ENCODE measurements at places on chromosomes 11 and 22.

- DNase-seq, result no peak
Measured at GRCh38 chr11:1471736-1472135, 14.8 kb downstream of the MOB2 start.

DNA sequence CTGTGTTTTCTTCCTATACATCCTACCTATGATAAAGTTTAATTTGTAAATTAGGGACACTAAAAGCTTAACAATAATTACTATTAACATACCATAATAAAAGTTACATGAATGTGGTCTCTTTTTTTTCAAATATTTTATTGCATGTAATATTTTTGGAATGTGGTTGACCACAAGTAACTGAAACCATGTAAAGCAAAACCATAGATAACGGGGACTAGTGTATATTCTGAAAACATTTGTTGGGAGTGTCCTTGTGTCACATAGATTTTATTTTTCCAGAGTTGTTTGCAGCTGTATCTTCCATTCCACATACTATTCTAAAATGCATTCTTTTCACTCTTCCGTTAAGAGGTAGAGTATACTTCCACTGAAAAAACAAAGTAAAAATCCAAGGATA, 200.4 kb downstream of the KIF18A start:
- no peak for DNase-seq

GRCh38 chr22:21939461-21939913, 13.2 kb downstream of the PPM1F start:
- no peak for DNase-seq

DNA sequence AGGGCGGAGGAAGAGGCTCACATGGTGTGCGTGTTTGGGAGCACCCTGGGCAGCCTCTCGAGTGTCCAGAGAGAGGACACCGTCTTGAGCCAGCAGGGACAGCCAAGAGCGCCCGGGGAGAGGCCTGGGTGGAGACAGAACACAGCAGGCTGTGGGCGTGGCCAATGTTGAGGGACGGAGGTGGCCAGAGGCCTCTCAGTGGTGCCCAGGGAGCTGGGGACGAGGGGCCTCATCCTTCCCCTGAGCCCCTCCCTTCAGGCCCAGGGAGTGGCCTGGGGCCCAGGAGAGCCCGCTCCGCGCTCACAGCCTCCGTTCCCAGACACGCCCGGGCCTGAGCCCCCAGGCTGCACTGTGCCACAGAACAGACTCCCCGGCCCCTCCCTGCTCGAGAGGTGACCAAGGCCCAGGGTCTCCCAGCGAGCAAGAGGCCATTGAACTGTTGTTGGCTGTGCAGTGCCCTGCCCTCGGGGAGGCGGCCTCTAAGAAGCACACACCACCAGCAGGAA, 48.4 kb downstream of the CDKN1C start:
- DNase-seq, result no peak

DNA sequence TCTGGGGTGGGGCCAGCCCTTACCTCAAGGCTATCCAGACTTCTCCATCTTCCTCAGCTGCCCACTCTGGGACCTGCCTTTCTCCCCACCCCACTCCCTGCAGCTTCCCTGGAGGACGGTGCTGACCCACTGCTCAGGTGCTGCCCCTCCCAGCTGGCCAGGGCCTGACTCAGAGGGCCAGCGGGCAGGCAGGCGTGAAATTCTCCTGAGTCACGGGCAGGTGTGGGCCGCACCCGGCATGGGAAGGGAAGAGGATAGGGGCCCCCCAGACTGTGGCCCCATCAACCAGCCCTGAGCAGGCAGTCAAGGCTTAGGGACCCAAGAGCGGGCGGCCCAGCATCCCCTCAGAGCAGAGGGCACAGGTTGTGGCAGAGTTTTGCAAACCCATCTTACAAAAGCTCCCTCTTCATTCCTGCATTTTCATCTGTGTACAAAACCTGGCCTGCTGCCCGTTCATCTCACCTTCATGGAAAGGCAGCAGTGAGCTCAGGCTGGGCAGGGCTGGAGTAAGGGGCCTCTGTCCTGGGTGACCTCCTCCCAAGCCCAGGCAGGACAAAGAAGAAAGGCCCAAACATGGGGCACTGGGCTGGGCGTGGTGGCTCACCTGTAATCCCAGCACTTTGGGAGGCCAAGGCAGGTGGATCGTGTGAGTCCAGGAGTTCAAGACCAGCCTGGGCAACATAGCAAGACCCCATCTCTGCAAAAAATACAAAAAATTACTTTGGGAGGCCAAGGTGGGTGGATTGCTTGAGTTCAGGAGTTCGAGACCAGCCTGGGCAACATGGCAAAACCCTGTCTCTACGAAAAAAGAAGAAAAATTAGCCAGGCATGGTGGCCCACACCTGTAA, 6.1 kb downstream of the RHOD start:
- DNase-seq, result no peak

DNA sequence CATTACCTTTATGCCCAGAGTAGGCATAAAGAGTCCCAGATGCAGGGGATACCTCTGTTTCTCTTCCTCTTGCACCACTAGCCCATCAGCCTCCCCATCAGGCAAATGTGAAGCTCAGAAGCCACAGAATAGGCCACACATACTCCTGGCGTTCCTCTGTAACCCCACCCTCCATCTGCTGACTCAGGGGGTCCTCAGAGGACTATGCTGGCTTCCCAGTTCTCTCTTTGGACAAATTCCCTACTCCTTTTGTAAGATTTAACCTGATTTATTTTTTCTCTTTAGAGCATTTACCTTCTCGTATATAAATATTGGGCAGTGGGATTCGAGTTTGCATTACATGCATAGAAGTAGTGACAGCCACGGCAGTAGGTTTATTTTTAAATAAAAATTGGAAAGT, 262.3 kb upstream of the CADM1 start:
- DNase-seq, result no peak

GRCh38 chr11:66950112-66950535, 8.1 kb downstream of the PC start:
- no peak for DNase-seq

GRCh38 chr11:72724851-72725723, 27.1 kb downstream of the ARAP1 start:
- DNase-seq, result peak; percentile 58

DNA sequence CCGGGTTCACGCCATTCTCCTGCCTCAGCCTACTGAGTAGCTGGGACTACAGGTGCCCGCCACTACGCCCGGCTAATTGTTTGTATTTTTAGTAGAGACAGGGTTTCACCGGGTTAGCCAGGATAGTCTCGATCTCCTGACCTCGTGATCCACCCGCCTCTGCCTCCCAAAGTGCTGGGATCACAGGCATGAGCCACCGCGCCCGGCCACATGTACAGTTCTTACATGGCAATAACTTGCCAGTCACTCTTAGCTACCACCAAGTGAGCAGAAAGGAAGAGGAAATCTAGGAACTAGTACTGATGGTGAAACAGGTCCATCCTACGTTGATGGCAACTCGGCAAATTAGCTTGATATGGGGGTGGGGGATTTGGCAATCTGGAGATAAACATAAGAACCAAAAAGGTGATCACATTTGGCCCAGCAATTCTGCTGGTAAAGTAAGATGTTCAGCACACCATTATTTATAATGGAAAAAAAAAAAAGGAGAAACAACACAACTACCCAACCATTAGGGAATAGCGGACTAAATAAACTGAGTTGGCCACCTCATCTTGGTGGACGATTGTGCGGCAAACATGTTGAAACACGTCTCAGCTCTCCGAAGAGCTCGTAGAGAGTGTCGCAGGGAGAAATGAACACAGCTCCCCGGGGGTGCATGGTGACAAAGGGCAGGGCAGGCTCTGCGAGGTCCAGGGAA, 5.3 kb downstream of the NLRP6 start:
- DNase-seq, result no peak

GRCh38 chr11:75766443-75767227, 1.9 kb upstream of the DGAT2 start:
- no peak for DNase-seq

- no peak for DNase-seq
Measured at GRCh38 chr11:117595440-117595839, 201.6 kb downstream of the DSCAML1 start.

DNA sequence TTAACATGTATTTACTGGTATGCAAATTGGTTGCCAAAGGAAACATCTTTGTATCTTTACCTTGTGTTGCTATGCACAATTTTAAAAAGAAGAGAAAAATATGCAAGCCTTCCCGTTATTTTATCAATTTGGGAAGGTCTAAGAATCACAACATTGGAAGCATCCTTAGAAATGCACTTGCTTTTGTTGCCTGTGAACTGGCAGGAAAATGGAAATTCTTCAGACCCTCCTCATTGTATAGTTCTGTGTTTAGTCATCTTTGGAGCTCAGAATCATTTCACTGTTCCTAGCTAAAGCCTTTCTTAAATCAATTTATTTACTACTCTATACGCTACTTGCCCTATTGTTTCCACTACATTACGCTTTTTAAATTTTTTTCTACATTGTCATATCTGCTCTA, 574.5 kb downstream of the DLG2 start:
- DNase-seq, result no peak

- DNase-seq, result no peak
Measured at GRCh38 chr11:119016216-119017009, 1.7 kb downstream of the RPS25 start.

DNA sequence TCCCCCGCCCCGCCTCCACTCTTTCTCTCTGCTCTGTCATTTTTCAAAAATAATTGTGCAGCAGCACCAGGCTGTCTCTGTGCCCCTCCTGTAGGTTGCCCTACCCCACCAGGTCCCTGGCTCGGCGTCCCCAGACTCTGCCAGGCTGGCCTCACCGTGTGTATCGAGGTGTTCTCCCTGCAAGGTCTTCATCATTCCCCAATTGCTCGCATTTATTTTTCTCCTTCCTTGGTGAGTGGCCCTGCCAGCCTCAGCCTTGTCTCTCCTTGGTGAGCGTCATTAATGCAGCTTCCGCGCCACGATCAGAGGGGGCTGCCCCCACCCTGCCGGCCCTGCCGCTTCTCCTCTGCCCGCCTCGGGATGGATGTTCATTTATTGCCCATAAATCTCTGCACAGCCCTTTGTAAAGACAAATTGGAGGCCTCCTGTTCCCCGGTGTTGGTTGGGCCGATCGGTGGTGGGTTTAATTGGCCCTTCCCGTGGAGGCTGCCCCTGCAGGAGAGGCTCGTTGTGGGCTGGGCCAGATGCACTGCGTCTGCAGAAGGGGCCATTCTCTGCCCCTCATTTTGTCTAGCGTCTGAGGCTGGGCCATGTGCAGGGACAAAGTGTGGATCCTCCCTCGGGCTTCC, 33.2 kb downstream of the RTN4R start:
- no peak for DNase-seq

DNA sequence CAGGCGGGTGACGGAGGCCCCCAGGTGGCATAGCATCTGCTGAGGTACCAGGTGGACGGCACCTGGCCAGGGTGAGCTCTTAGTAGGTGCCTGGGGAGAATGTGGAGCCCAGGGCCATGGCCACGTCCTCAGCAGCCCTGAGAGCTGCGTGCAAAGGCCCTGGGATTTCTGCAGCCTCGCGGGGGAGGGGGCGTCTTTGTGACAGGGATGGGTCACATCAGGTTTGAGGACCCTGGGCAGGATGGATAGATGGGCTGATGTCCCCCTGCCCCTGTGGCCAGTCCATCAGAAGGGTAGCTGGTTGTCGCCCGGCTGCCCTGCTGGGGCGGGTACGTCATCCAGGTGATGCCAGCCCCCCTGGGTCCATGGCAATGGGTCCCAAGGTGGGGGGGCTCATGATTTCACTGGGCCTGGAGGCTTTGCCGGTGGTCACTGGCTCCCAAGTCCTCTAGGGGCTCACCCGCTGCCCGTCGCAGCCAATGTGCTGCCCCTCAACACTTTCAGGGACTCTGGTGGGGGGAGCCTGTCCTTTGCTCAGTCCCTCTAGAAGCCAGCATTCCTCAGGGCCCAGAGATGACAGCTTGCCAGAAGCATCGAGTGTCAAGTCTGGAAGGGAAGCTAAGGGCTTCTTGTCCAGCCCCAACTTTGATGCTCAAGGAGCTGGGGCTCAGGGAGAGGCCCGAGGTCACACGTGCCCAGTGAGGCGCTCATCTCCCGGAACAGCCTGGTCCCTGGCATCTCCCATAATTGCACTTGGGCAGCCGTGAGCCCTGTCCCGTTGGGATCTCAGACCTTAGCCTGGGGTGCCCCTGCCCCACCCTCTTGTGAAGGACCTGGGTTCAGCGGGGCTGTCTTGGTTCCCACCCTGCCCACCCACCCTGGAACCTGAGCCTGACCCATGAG, 777 bp downstream of the TBX10 start:
- DNase-seq, result no peak

DNA sequence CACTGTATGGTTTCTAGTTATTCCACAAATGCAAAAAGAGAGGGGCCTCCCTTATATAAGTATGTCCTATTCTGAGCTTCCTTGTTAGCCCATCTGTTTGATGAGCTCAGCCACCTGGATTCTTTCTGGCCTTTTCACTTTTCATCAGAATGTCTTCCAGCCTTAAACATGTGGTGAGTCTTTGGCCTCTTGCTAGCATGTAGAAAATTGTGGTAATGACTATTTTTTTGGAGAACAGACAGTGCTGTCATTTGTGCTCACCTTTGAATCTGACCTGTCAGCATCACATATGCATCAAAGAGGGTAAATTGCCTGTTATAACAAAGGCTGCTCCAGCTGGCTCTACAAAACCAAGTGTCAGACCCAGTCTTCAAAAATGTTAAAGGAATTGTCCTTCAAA, 558.7 kb downstream of the RAB38 start:
- DNase-seq, result no peak

GRCh38 chr11:66844496-66845142, 1.4 kb downstream of the RCE1 start:
- no peak for DNase-seq

DNA sequence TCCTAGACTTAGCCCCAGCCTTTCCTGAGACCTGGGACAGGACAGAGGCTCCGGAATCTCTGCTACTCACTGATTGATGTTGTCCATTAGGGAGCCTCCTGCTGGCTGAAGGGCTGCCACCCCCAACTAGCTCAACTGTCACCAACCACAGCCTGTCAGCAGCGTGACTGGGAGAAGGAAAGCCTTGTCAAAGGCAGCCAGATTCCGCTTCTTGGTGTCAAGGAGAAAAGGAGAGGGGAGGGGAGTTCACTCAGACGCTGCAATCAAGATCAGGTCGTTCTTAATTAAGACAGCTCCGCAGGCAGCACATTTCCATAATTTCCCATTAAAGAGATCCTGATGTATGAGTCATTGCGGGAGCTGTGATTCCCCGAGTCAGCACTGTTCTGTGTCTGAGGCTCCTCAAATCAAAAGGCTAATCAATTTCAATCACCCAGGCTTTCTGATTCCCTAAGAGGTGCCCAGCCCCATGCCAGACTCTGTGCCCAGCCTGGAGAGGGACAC, 152.8 kb upstream of the ZBED5 start:
- DNase-seq, result no peak

- no peak for DNase-seq
Measured at GRCh38 chr11:117300283-117300663, 9.1 kb downstream of the BACE1-AS start.

DNA sequence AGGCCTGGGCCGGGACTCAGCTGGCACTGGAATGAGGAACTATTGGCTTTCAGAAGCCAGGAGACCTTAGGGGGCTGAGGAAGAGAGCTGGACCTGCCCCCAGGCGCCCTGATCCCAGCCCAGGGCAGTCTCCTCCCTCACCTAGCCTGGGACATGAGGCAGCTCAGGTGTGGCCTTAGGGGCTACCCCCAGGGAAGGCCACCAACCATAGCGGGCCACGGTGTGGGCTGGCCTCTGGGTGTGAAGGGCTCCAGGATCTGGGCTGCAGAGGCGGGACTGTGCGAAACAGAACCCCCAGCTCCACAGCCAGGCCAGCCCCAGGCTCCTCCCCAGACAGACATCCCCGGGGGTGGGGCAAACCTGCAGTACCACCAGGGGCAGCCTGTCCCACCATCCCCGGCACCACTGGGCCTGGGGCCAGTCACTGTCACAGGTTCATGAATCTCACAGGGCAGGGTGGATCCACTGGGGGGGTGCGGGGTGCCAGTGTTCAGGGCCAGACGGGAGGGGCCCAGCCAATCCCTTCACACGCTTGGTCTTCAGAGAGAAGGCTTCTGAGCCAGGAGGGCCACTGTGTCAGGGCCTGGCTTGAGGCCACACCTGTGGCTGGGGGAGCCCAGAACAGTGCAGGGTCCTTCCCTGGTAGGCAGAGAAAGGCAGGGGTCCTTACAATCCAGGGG, 3.5 kb downstream of the PLXNB2 start:
- DNase-seq, result no peak
